ENCODE measurements at places on chromosomes 13 and 19.

GRCh38 chr13:39144941-39145533 is 106.8 kb downstream of the NHLRC3 start:
- no peak for DNase-seq

- DNase-seq, result peak; percentile 35
Measured at GRCh38 chr13:32537580-32538142, 934 bp downstream of the N4BP2L2 start.

DNA sequence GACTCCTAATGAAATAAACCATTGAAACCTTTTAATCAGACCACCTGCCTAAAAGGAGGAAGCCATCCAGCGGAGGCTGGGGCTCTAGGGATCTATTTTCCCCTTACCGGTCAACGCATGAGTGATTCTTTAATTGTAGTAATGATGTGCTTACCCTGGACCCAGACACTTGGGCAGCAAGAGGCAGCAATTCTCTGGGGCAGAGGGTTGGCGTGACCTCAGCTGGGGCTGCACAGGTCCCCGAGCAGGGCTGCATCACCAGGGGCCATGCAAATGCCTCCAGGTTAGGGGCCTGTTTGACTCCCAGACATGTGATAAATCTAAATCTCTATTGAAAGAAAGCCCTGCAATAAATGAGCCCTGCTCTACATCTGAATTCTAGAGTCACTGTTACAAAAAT is 194.2 kb upstream of the TSHZ3 start:
- DNase-seq, result no peak

DNA sequence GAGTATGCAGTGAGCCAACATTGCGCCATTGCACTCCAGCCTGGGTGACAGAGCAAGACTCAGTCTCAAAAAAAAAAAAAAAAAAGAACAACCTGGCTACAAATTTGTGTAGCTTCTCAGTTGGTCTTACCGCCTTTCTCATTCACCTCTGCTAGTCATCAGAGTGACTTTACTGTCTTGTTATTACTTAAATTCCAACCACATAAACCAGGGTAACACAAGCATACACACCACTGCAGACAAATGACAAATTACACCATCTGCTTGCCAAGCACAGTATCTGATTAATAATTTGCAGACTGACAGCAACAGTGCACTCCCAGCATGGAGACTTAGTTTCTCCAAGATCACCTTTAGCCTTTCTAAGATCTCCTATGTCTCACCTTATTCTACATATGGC is 11.0 kb downstream of the ZNF14 start:
- DNase-seq, result no peak

DNA sequence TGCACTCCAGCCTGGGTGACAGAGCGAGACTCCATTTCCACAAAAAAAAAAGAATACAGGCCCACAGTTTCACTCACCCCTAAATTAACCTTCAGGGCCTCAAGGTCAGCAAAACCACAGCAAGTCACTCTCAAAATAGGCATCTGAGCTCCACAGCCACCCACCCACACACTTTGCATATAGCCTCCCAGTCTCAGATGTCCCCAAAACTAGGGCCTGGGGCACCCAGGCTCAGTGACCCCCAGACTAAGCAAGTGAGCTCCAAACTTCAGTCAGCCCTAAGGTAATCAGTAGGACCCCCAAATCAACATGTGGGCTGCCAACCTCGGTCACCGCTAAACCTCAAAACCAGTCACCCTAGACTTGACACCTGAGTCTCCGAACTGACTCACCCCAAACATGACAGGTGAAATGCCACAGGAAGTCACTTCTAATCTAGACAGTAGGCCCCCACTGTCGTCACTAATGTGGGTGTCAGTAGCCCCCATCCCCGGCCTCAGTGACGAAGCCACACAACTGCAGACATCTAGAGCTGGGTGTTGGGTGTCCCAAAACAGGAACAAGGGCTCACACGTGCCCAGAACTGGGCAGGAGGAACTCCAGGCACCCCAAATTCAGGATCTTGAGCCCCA is 13.9 kb downstream of the RABAC1 start:
- DNase-seq, result peak; percentile 90

DNA sequence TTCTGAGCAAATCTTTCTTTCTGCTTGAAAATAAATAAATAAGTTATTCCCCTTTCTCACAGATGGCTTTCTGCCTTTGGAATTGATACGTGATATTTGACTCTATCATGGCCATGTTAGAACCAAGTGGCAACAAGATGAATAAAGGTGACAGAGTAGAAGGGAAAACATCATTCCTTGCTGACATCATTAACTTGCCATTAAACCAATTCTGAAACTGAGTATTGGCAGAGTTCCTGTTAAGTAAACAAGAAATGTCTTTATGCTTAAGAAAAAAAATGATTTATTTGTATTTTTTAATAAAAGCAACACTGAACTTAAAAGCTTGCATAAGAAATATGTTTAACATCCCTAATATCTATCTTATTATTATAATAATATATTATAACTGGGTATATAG is 828.1 kb downstream of the PCDH9 start:
- no peak for DNase-seq

DNA sequence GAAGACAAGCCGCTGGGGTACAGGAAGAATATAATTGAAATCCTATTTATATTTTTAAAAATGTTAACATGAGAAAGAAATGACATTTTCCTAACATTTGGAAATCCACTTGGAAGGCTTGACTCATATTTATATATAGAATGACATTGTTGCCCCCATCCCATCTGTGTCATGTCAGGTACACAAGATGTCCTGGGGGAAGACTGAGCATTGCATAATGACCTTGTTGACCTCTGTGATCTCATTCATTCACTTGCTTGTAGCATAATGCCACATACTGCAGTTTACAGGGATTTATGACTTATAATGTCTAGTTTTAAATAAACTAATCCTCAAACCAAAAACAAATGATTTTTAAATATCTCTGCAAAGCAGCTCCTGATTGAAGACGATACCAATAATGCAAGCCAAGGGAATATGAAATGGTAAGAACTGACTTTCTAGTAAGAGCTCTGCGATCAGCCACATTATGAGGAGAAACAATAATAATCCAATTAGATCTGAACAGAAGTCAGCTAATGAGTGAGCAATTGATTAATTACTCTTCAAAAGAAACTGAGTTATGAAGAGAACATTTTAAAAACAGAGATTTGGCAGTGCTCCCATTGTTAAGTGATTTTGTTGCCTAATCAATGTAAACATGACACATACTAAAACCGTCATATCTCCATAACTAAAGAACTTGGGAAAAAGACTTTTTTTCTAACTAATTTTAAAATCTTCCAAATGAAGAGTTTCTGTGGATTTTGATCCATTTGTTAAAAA is 21.2 kb upstream of the VWA8 start:
- no peak for DNase-seq

GRCh38 chr19:3184847-3185460 is 776 bp upstream of the NCLN start:
- DNase-seq, result peak; percentile 73

- DNase-seq, result no peak
Measured at GRCh38 chr13:113791226-113791625, 32.2 kb downstream of the TMEM255B start.

DNA sequence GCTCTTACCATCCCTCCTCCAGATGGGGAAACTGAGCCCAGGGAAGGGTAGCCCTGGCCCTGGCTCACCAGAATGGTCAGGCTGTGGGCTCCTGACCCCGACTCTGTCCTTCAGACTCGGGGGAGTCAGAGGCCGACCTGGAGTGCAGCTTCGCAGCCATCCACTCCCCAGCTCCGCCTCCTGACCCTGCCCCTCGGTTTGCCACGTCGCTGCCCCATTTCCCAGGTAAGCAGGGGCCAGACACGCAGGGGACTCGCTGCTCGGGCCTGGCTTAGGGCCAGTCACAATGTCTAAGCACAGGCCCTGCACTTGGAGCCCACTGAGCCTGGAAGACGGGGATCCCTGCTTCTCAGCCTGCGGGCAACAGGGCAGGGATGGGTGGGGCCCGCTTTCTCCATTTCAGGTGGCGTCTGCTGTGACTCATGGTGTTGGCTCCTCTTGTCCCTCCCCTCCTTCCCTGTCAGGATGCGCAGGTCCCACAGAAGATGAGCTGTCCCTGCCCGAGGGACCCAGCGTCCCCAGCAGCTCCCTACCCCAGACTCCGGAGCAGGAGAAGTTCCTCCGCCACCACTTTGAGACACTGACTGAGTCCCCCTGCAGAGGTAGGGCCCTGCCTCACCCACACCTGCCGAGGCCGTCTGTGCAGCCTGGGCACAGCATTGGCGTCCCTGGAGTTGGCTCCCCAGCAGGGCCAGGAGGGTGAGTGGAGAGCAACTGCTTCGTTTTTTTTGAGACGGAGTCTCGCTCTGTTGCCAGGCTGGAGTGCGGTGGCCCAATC is 9.2 kb upstream of the OVOL3 start:
- no peak for DNase-seq

- DNase-seq, result peak; percentile 48
Measured at GRCh38 chr19:39515551-39516191, 732 bp downstream of the SELENOV start.

- DNase-seq, result no peak
Measured at GRCh38 chr19:4976401-4977298, 7.7 kb downstream of the KDM4B start.

GRCh38 chr19:39155114-39155700 is 29.6 kb downstream of the PAK4 start:
- no peak for DNase-seq

DNA sequence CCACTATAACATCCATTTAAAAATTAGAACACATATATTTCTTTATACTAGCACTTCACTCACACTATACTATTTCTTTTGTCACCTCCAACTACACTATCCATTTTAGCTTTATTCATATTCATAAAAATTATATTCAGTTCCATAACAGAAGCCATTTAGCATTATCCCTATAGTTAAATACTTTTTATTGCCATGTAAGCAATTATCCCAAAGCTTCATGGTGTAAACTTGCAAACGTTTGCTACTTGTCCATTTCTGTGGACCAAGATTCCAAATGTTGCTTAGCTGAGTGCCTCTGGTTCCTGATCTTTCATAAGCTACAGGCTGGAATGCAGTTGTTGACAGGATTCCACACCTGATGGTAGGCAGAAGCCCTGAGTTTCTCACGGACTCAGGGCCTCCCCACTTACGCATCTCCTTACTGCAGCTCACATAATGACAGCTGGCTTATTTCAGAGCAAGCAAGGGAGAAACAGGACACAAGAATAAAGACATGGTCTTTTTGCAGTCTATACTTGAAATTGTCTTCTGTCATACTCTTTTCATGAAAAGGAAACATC is 1584.8 kb downstream of the SLITRK5 start:
- no peak for DNase-seq

GRCh38 chr19:38543807-38544568 is 73.8 kb downstream of the MAP4K1 start:
- DNase-seq, result peak; percentile 52

- no peak for DNase-seq
Measured at GRCh38 chr19:2149980-2150793, 1.2 kb downstream of the AP3D1 start.

GRCh38 chr13:42891591-42891990 is 100.5 kb downstream of the EPSTI1 start:
- DNase-seq, result no peak

DNA sequence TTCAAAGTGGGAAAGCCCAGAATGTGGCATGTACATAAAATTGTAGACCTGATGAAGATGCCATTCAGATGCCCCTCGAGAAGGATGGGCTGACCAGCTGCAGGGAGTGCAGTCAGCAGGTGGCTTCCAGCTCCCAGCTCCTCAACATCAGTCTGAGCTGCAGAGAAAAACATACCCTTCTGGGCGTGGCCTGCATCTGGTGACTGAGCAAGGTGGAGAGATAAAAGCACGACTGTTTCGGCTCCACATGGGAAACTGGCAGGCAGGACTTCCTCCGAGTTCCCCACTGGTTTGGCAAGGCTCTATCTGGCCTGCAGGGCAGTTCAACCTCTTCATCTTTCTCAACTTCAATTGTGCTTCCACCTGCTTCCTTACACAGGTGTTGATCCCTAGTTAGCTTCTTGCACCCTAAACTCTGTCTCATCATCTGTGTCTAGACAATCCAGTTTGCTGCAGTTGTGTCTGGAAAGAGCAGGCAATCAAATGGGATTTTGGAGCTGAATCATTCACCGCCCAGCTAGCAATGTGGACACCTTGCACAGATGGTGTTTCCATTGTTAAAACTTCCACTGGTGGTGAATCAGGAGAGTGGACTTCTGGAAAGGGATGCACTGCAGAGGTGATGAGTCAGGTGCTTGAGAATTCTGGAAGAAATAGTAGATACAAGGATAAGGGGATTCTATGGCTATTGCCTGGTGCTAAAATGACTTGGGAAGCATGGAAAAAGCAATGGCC is 56.8 kb downstream of the POLR1D start:
- no peak for DNase-seq

DNA sequence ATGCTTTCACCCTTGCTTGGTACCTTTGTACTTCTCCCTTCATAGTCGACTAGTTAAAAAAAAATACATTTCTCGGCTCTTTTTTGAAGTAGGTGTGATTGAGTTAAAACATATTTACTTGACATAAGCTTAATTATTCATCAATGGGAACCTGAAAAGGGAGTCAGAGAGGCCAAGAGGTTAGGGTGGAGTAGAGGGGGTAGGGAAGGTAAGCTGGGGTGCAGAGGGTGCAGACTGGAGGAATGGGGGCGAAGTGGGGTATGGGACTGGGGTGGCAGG is 701 bp upstream of the HIF3A start:
- DNase-seq, result no peak

- DNase-seq, result no peak
Measured at GRCh38 chr13:85508683-85509329, 290.4 kb downstream of the SLITRK6 start.

- no peak for DNase-seq
Measured at GRCh38 chr19:2219726-2220125, 16.4 kb downstream of the PLEKHJ1 start.

DNA sequence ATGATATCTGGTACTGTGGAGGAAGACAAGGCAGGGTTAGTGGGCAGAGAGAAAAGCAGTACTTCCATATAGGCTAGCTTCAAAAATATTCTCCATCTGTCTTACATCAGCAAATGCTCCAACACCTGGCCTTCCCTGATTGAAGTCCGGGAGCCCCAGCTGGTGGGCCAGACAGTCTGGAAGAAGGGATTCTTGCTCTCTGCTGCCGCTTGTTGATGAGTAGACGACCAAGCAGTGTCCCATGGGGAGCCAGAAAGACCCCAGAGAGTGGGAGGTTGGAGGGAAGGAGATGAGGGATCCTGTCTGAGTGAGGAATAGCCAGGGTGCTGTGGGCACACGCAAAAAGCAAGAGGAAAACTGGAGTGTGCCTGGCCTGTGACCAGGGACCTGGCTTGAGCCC is 95.1 kb downstream of the ATP8A2 start:
- DNase-seq, result no peak

DNA sequence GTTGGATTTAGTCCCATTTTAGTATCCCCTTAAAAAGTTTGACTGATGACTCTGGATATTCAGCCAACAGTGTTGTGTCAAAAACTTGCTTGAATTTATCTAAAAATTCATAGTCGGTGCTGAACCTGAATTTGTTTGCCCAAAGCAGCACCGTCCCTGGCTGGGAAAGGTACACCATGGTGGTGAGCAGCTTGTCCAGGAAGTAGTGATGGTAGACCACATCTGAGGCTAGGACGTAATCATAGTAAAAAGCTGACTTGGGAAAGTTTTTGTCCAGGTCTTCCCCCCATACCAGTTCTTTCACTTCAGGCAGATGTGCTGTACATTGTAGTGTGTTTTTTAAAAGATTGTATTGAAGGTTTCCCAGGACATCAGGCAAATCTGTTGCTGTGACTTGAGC is 8.8 kb downstream of the METTL21C start:
- no peak for DNase-seq

Data from CD4-positive, alpha-beta T cell treated with Interleukin-17A for 4 hours (primary cell).